ENCODE measurements at places on chromosomes 12 and 14. TPM values are rescaled to one million over a fixed set of nuclear protein-coding genes. Genes with fewer than 3 reads are reported as not detected.
A peak's percentile ranks its signal among the peaks of the same experiment; 100 is the strongest.

NFE2 gene
- total RNA-seq: 0.17 TPM

INHBC gene
- not detected for total RNA-seq

DTD2 gene
- total RNA-seq: 34.7 TPM

DNA sequence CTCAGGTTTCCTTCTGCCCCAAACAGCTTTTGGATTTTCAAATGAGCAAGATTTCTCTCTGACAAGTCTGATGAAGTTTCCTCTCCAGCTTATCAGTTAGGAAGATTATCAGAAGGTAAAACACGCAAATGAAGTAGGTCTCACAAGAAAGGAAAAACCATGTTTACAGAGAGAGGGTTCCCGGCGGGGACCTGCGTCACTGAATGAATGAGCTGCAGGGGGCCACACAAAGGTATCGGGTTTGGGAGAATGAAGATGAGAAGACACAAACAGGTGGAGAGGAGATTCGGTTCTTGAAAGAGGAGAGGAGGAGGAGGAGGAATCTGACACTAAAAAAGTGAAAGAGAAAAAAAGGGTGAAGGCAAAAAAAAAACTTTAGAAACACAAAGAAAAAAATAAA is 208.6 kb downstream of the CALM1 start:
- no peaks in the 10 kb centered on the region for H3K4me1 ChIP-seq
- no peak for DNase-seq
- no peak overlapping the region for H3K4me3 ChIP-seq
- H3K27me3 ChIP-seq: no peaks in the 10 kb centered on the region
- H3K27ac ChIP-seq: no peak overlapping the region

GRCh38 chr14:33120341-33120740 is 181.7 kb downstream of the NPAS3 start:
- DNase-seq: peak; percentile 91
- no peaks in the 10 kb centered on the region for H3K36me3 ChIP-seq
- H3K27me3 ChIP-seq: no peaks in the 10 kb centered on the region
- no peak overlapping the region for H3K4me3 ChIP-seq

DNA sequence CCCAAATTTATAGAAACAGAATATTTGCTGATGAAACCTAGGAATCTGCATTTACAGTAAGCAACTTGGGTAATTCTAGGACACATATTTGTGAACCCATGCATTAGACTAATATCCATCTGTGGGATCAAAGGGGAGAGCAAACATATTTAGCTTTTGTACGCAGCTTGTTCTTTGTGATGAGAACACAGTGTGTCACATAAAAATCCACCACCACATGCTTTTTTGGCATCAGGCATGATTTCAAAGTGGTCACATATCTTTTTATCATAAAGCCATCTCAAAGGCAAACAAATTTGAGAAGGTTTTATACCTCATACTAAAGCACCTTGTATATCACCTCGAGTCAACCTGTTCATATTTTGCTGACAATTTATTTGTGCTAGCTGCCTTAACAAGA is 15.7 kb downstream of the DNAL1 start:
- DNase-seq: no peak
- no peak overlapping the region for H3K4me3 ChIP-seq
- no peaks in the 10 kb centered on the region for H3K27me3 ChIP-seq
- H3K4me1 ChIP-seq: peaks cover 3% of the 10 kb centered on the region
- no peaks in the 10 kb centered on the region for H3K36me3 ChIP-seq

- DNase-seq: no peak
- H3K27ac ChIP-seq: no peak overlapping the region
- H3K36me3 ChIP-seq: no peaks in the 10 kb centered on the region
- no peaks in the 10 kb centered on the region for H3K27me3 ChIP-seq
Observed at GRCh38 chr12:131471946-131472732, 238.8 kb upstream of the SFSWAP start.

Measured in fibroblast of lung (primary cell).